ENCODE measurements at places on chromosomes 6 and 20.
A peak's percentile ranks its signal among the peaks of the same experiment; 100 is the strongest.

- peak; percentile 41 for DNase-seq
These were observed 31.6 kb upstream of the MRPS10 start for GRCh38 chr6:42249279-42249678.

DNA sequence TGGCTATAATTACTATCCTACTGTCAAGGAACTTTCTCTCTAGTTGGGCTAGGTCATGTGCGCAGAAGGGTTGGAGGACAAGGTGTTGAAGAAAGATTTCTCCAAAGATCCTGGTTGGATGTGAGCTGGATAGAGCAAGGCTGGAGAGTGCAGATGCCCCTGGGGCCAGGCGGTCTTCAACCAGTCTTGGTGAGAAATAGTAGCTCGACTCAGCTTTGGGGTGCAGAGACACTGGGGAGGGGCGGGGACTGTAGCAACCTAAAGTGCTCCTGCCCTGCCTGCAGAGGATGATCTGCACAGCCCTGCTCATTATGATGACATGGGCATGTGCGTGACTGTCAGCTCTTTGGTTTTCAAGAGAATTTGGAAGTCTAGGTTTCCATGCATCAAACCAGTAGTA, 35.9 kb downstream of the PHACTR3 start:
- no peak for DNase-seq

DNA sequence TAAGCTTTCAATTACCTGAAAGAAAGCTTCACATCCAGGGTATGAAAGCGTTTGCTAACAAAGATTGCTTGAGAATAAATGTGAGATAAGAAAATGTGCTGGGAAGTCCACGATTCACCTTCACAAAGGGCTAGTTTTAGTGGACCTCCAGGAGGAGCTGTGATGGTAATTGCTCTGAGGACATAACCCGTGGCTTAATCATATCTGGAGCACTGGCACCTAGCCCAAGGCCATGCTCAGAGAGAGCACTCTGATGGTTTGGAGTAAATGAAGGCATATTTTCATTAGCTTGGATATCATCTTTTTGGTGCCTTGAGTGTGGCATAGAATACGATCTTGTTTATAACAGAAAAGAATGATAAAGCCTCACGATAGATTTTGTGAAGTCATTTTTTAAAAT, 46.9 kb upstream of the BACH2 start:
- peak; percentile 71 for DNase-seq

- DNase-seq: no peak
These were observed 76.7 kb downstream of the MYB start for GRCh38 chr6:135257631-135258405.

DNA sequence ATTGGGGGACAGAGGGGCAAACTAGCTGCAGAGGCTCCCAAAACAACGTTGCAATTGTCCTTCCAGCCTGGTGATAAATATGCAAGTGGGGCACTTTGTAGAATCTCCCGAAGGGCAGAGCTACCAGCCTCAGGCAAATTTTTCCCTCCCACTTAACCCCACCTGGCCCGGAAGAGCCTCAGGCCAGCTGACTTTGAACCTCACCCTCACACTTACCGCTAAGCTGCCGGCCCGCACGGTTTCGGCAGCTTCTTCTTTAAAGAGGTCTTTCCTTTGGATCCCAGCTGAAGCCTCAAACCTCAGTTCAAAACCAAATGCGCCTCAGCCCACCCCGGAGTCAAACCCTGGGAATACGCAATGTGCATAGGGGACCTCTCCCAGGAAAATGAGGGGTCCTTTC, 2.5 kb downstream of the OVOL2 start:
- DNase-seq: no peak

- DNase-seq: no peak
These were observed 32.7 kb downstream of the CHMP4B start for GRCh38 chr20:33843854-33844253.

DNA sequence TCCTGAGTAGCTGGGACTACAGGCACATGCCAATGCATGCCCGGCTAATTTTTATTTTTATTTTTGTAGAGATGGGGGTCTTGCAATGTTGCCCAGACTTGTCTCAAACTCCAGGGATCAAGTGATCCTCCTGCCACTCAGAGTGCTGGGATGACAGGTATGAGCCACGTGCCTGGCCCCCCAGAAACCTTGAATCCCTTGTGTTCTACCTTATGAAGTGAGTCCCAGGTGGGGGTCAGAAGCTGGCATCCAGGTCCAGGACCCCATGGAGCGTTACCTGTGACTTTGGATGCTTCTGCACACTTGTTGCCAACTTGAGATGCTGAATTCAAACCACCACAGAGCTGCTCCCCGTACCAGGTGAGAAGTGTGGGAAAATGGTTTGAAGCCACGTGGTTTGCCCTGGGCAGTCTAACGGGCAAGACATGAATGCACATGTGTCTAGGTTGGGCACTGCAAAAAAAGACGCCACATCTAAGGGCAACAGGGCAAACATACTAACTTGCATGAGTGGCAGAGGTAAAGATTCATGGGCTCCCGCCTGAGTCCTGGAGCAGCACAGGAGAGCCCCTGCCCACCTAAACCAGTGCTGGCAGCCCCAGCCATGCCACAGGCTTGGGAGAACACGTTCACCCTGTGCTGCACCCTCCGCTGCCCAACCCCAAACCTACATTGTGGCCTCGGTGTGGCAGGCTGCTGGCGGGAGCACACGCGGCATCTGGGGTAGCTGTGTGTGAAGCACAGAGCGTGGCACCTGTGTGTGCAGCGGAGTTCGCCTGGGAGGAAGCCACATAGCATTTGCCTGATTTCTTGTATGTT, 101.2 kb downstream of the JPH2 start:
- DNase-seq: no peak

GRCh38 chr6:46329568-46329967, 158.8 kb upstream of the ENPP5 start:
- peak; percentile 32 for DNase-seq

DNA sequence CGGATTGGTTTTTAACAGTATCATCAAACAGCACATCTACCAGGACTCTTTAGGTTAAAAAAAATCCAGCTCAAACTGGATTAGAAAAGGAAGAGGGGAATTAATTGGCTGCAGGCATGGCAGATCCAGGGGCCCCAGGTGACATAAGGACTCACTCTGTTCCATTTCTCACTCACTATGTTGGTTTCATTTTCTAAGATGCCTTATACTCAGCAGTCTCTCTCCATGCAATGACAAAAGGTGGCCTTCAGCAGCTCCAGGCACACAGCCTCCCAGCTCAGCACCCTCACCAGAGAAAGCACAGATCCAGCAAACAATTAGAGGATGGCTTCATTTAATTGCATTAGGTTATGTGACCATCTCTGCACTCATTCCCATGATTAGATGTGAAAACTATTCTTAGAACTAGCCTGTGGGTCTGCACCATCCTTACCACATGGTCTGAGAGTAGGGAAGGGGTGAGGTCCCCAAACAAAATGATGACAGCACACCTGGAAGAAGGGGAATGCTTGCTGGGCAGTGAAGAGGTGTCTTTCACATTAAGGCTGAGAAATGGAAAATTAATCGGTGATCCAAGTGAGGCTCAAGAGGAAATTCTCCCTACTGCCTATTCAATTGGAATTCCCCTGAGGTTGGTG, 243.1 kb downstream of the CDH26 start:
- DNase-seq: no peak

DNA sequence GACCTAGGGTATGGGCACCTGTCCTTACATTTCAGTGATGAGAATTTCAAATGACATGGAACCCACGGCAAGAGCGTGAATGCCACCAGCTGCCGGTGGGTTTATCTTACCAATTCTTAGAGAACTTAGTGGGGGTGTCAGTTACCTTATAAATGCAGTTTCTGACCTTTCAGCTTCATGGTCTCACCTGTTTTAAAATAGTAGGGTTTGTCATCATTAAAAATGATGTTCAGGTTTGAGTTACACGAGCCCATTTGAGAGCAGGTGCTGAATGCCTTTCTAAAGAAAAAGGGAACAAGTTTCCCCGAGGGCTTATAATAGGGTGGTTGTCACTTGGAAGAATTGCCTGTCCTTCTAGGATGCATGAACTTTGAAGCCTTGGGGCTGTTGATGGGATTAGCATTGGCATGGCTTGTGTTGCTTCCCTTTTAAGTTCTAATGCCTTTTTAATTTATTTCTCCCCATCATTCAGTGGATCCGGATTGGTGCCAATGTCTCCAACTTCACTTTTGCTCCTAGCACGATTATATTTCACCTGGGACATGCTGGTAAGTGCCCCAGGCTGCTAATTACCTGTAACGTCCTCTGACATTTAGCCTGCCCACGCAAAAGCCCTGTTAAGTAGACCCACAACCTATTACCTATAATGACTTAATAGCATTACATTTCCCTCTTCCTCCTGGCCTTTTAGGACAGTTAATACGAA, 27.9 kb downstream of the GHRH start:
- DNase-seq: no peak

- peak; percentile 12 for DNase-seq
These were observed at the start of gene PPP1R16B for GRCh38 chr20:38805502-38805957. Gene PPP1R16B, plus strand, starts transcription at chr20:38805697. Its CDS starts 30,229 bp downstream, at chr20:38835926.

GRCh38 chr6:18424201-18424600, 37.1 kb downstream of the RNF144B start:
- no peak for DNase-seq

GRCh38 chr6:31737991-31738979, 1.5 kb upstream of the MSH5 start:
- peak; percentile 86 for DNase-seq

DNA sequence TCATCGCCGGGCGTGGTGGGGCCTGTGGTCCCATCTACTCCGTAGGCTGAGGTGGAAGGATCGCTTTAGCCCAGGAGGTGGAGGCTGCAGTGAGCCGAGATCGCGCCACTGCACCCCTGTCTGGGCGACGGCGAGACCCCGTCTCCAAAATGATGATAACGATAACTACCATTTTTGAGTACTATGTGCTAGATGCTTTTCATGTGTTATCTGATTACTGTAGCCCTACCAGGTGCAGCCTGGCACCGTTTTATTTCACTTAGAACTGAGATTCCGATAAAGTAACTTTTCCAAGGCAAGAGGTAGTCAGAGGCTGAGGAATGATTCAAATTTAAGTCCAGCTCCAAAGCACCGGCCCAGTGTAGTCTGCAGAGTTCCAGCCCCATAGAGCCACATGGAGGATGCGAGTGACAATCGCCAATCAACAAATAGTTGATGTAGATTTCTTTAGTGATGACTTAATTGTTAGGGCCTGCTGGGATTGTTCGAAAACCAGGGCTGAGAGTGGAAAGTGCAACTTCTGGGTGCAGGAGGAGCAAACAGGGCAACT, 727 bp downstream of the ERMARD start:
- peak; percentile 7 for DNase-seq

All from fibroblast of skin of right biceps (primary cell).